ENCODE measurements at places on chromosomes 2 and 18.

GRCh38 chr2:75820693-75821092, 110.0 kb upstream of the GCFC2 start:
- no peak for DNase-seq

DNA sequence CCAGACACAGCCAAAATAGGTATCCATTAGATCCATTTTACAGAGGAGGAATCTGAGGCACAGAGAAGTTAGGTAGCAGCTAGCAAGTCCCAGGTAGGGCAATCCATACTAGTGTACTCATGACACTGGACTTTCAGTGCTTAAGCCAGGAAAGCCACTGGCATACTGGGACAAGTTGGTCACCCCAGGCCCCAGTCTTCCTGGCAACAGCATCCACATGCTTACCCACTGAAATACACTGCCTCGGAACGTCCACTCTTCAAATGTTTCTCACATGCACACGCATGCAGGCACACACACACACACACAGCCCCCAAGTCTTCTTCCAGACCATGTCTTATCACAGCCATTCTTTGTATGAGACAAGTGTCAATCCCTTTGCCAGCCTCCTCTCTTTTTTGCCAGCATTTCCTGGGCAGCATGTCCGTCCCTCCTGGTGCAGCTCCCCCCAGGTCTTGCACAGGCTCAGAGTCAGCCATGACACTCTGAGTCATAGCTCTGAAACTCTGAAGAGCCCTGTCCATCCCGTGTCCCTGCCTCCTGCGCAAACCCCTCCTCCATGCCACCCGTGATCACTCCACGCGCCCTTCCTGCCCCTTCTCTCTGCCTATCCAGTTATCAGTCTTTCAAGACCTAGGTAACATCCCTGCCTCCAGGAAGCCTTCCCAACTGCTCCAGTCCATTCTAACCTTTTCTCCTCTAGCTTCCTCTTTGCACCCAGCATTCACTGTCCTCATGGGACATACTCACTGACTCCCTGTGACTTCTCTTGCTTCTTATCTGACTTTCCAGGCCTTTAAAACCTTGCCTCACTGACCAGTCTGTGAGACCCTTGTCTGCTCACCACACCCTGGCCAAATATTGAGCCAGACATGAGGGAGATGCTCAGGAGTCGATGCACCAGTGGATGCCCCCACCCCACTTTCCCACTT, 10.9 kb upstream of the TEX261 start:
- no peak for DNase-seq

DNA sequence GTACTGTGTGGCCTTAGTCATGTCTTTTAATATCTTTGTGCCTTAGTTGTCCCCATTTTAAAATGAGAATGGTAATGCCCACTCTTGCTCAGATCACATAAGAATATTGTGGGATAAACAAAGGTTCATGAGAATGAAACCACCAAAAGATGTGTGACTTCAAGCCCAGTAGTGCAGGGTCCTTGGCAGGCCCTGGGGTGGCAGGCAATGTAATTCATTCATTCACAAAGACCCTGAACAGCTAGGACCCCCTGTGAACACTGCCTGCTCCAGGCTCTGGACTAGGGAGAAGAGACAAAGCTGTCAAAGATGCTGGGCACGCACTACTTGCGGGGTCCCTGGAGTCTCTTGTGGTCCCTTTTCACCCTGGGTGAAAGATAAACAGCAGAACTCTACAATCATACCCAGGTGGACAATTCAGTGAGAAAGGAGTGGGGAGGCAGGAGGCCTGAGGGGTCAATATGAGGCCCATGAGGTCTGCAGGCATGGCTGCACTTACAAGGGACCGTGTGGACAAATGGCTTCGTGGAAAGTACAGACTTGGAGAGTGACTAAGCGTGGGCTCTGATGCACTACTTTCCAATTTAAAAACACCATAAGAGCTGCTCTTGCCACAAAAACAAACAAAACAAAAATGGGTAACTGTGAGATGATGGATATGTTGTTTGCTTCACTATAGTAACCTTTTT, 136.1 kb downstream of the SMAD7 start:
- DNase-seq: no peak

DNA sequence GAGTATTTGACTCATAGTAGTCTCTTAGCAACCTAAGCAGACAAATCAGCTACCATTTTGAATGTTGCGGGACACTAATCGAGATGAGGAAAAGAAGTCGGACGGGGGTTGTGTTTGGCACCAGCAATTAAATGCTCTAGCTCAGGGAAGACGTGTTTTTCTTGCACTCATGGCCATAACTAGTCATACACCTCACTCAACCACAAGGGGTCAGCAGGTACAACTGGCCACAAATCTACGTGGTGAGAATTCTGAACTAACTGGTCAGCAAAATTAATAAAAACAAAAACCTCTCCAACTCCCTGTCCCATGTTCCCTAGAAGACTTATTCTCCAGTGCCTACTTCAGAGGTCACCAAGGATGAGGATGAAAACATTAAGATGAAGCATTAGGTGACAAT, 1467.8 kb downstream of the DPP10 start:
- no peak for DNase-seq

- DNase-seq: no peak
Measured at GRCh38 chr18:5284808-5285207, 10.7 kb downstream of the ZBTB14 start.

GRCh38 chr2:234099266-234099665, 48.8 kb downstream of the SPP2 start:
- DNase-seq: no peak

GRCh38 chr2:172009823-172010222, 10.1 kb downstream of the METAP1D start:
- DNase-seq: no peak

DNA sequence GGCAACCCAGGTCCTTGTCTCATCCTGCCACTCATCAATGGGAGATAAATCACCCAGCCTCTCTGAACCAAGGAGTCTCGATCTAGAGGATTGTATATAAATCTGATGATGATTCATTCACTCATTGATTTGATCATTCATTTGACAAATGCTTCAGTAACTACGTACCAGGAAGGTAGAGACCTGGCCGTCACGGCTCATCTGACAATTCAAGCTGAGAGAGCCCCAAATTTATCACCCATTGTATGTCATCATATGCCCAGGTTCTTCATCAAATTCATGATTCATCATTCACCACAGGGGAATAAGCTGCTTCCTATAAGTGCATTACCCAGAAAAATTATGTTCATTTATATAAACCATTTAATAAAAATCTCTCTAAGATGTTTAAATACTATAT, 116.9 kb downstream of the FAM161A start:
- DNase-seq: peak; percentile 26

DNA sequence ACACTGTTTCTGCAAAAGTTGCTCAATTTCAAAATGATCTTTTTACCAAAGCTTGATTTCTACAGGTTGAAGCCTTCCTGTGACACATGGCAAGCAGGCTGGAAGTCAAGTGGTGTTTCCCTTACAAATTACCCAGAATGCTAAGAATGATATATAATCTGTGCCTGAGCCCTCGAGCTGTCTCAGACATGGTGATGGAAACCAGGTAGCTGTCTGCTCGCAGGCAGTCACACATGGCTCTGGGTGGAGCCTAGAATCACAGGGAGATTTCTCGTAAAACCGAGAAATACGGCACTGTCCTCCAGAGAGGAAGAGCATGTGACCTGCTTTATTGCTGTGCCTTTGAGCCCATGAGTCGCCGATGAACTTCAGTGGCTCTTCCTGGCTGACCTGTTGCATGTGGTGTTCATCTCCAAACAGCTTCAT, 392.9 kb downstream of the ZNF521 start:
- no peak for DNase-seq

- peak; percentile 43 for DNase-seq
Measured at GRCh38 chr2:28062867-28063266, 172.3 kb downstream of the BABAM2 start.

DNA sequence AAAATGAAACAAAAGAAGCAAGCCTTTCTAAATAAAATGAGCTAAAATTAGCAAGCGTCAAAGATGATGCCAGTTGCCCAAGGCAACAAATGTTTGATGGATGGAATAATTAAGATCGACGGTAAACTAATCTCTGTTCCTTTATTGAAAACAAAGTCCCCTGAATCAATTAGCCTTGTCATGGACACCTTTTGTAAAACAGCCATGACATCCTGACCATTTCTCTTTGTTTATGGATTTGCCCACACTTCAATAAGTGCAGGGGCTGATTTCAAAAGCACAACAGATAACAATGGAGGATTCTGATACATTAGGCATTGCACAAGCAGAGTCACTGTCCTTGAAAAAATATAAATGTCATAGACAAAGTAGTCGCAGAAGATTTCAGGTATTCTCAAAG, 160.1 kb upstream of the HNRNPA3 start:
- no peak for DNase-seq

- no peak for DNase-seq
Measured at GRCh38 chr2:134683561-134684112, 35.2 kb downstream of the TMEM163 start.

- DNase-seq: no peak
Measured at GRCh38 chr2:71340176-71340575, 8.6 kb downstream of the ZNF638 start.

- DNase-seq: no peak
Measured at GRCh38 chr2:123720760-123721159, 304.3 kb upstream of the CNTNAP5 start.

Measured in fibroblast of upper back skin (primary cell).